ENCODE measurements at places on chromosomes 6 and 20. TPM values are rescaled to one million over a fixed set of nuclear protein-coding genes. Genes with fewer than 3 reads are reported as not detected.

The CD109 gene
- 1.9 TPM for total RNA-seq

The ENTPD6 gene
- 69.5 TPM for total RNA-seq

The BMP7 gene
- 16.9 TPM for total RNA-seq

The PRRT1 gene
- total RNA-seq = 1.9 TPM

The OR2J3 gene
- not detected for total RNA-seq

The OXT gene
- not detected for total RNA-seq

The LKAAEAR1 gene
- total RNA-seq = 0.63 TPM

The CHRNA4 gene
- 21.0 TPM for total RNA-seq

The TREM2 gene
- total RNA-seq = 6.6 TPM

The HLA-DRA gene
- total RNA-seq = 2.2 TPM

The PAX1 gene
- not detected for total RNA-seq

The PKIB gene
- total RNA-seq = 0.94 TPM

The CLPSL1 gene
- not detected for total RNA-seq

The RIPOR3 gene
- total RNA-seq = 2.2 TPM

The CRIP3 gene
- 16.6 TPM for total RNA-seq

The RSPO3 gene
- total RNA-seq = 23.5 TPM

The NR2E1 gene
- 13.5 TPM for total RNA-seq

The TRIM10 gene
- total RNA-seq = 0.31 TPM

The IL17F gene
- not detected for total RNA-seq

The FAM83C gene
- total RNA-seq = not detected

The RIN2 gene
- 23.8 TPM for total RNA-seq

The TSPYL1 gene
- total RNA-seq = 108 TPM

The KHDRBS2 gene
- total RNA-seq = 98.6 TPM

The PCSK2 gene
- total RNA-seq = 40.7 TPM

The GUCA1A gene
- 1.6 TPM for total RNA-seq

The ADGB gene
- 0.31 TPM for total RNA-seq

The DNAH8 gene
- under 0.01 TPM for total RNA-seq

The NOTCH4 gene
- total RNA-seq = 8.8 TPM

The CTCFL gene
- total RNA-seq = not detected

The PPP1R3G gene
- 1.3 TPM for total RNA-seq

The ATRN gene
- 76.1 TPM for total RNA-seq

The LRFN2 gene
- total RNA-seq = 31.6 TPM

The MEP1A gene
- total RNA-seq = not detected

The HLA-DQB2 gene
- total RNA-seq = not detected

The TUBB1 gene
- total RNA-seq = 0.31 TPM

The MICB gene
- 0.31 TPM for total RNA-seq

The MCCD1 gene
- not detected for total RNA-seq

The AVP gene
- total RNA-seq = not detected

The FUT9 gene
- total RNA-seq = 132 TPM

The FAM135A gene
- total RNA-seq = 147 TPM

The UNC5CL gene
- 0.63 TPM for total RNA-seq

Measured in parietal lobe (tissue), 2 donors.